ENCODE measurements at places on chromosomes 16 and 17.

- no peak for DNase-seq
These were observed 1.1 kb upstream of the RAB40B start for GRCh38 chr17:82699551-82699950.

DNA sequence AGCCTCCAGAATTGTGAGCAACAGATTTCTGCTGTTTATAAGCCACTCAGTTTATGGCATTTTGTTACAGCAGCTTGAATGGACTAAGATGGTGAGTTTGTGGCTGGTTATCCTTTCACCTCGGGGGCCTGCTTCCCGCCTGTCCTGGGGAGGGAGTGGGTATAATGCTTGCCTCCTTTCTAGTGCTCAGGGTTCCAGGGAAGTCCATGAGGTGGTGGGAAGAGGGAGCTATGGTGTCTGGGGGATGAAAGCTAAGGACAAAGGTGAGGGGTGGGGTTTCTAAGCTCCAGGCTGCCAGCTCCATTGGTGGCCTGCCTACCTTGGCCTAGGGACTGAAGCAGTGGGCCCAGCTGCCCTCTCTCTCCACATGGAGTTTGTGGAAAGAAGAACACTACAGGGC, 50.2 kb upstream of the SDK2 start:
- no peak for DNase-seq

GRCh38 chr16:4428500-4428899, 2.8 kb downstream of the DNAJA3 start:
- DNase-seq = no peak

GRCh38 chr17:79781736-79782575, 4.0 kb downstream of the CBX2 start:
- no peak for DNase-seq

GRCh38 chr16:19431636-19432340, 14.1 kb downstream of the TMC5 start:
- no peak for DNase-seq
